ENCODE measurements at places on chromosomes 2 and 18.

- DNase-seq = no peak
These were observed 74.7 kb downstream of the LRP2 start for GRCh38 chr2:169287666-169288065.

GRCh38 chr18:36297417-36298125, at the start of gene FHOD3:
FHOD3 (plus strand) TSS chr18:36297713; CDS start chr18:36297836, 123 bp downstream.
- DNase-seq = no peak

DNA sequence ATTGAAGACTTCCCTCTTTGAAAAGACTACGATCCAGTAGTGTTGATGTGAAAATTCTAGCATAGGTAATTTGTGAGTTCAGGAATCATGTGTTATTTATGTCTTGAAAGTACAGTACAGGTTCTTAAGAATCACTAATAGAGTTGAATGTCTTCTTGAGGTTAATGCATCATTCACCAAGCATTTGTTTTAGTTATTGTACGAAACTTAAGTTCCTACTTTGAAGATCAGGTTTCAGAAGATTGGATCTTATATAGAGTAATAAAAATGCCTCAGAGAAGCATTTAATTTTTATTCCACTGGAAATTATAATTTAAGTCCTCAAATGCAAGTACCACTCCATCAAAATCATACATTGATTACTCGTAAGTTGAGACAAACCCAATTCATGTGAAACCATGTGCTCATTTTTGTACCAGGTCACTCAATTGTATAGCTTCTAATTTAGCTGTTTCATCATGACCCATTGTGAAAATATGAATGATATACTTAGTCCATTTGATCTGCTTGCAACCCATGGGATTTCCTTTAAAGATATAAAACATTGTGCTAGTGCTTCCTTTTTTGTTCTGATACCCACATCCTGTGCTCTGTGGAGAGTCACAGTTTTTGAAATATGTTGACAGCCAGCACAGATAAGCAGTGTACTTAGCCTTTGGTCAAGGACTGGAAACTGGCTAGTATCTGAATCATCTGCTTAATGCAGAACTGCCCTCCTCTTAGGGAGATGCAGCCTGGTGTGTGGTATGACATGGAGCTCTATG, 22.5 kb upstream of the RAB27B start:
- peak; percentile 79 for DNase-seq

- DNase-seq = no peak
These were observed 83.7 kb downstream of the MTA3 start for GRCh38 chr2:42652086-42652485.

DNA sequence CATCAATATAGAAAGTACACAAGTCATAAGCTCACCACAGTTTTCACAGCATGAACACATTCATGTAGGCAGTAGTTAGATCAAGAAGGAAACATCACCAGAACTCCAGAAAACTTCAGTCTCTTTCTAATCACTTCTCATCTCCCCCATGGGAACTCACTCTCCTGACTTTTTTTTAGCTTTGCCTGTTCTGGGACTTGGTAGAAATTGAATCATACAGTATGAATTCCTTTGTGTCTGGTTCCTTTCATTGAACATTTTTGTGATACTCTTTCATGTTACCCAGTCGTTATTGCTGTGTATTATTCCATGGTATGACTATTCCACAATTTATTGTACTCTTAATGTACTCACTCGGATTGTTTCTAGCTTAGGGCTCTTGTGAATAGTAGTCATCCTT, 160.2 kb downstream of the TAF4B start:
- DNase-seq = no peak

GRCh38 chr2:44972771-44973535, 31.5 kb downstream of the SIX3 start:
- no peak for DNase-seq

- peak; percentile 50 for DNase-seq
These were observed 38.1 kb upstream of the B4GALT6 start for GRCh38 chr18:31722369-31722957.

DNA sequence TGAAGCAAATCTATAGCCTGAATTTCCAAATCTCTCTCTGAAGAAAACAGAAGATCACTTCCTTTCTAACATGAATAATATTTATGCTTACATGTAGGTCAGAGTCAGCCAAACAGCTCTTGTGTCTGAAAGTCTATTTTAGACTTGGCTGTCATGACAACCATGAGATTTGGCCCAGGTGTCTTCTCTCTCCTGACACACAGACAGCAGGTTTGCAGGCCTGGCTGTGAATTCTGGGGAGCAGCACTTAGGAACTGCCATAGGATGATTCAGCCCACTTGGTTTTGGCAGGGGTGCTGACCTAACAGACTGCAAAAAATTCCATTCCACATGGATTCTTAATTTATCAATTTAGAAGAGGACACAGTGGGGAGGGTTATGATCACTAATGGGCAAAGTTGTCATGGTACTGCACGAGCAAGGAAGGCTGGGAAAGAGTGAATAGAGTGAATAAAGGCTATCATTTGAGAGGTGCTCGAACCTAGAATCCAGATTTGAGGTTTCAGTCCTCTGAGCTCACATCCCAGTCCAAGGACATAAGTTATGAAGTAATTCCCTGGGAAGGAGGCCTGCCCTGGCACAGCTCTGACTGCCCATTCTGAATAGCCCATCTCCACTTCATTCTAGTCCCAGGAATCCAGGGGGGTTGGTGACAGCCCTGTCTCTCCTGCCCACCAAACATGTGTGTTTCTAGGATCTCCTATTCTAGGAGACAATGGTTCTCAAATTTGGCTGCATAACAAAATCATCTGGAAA, 453.9 kb upstream of the TRIB2 start:
- DNase-seq = no peak

GRCh38 chr2:128644718-128645256, 326.1 kb upstream of the HS6ST1 start:
- no peak for DNase-seq

DNA sequence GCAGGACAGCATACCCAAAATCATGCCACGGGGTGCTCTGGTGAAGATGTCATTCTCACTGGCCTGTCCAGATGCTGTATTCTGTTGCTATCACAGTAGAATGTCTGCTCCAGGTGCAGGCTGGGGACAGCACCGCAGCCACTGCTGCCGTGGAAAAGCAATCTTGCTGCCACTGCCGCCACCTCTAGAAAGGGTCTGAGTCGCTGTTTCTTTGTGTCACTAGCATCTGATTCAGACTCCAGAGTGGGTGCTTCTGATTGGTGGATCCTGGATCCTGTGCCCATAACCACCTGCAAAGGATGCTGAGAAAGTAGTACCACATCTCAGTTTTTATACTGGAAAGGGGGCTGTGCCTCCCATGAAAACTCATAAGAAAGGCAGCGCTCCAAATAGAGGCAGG, 45.3 kb upstream of the CTLA4 start:
- DNase-seq = no peak

DNA sequence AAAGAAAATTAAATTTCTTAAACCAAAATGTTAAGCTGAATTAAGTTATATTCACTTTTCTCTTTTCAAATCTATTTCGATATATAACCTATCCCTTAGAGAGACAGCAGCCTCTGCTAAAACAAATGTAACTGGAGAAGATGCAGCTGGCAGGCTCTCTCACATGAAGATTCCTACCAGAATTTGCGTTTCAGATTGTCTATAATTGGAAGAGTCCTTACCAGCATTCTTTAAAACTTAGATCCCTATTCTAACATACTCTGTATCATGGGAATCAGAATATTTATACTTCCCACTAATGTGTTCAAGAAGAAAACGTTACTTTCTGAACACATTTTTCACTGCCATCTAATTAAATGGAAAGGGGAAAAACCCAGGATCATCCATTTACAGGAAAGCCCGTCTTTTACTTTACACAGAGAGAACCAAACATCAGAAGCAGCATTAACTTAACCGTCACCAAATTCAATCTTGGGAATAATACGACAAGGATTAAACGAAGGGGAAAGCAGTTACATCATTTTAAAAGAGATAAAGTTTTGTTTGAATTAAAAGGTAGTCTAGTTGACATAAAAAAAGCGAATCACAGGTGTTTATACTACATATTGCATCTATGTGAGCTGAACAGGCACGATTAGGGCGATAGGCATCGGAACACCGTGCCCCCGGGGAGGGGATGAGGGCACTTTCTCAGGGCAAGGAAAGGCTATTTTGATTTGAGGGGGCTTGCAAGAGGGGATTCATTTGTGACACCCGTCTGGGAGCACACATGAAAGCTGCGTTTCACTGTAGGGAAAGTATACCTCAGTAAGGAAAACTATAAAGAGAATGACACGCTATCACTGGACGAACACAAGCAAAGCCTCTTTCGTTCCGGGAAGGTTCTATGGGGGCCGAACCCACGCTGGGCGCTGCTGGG, 1.3 kb downstream of the PTPN2 start:
- DNase-seq = no peak

DNA sequence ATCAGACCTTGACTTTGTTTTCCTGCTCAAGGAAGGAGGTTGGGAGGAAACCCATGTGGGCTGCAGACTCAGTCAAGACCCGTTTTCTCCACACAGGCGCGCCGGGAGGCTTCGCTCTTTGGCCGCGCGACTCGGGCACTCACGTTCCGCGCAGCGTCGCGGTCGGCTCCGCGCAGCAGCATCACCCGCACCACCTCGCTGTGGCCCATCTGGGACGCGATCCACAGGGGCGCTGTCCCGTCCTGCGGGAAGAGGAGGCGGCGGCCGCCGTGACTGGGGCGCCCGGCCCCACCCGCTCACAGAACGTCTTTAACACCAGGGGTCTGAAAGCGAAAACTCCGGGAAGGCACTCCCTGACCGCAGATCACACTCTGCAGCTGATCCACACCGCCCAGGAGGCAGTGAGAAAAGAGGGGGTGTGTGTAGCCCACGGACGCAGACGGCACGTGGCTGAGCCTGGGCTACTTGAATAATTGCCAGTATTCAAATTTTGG, 33.1 kb upstream of the NPC1 start:
- DNase-seq = no peak

Measured in non-pigmented ciliary epithelial cell (primary cell).